ENCODE measurements at places on chromosomes 2 and 18. TPM values are rescaled to one million over a fixed set of nuclear protein-coding genes. Genes with fewer than 3 reads are reported as not detected.

The EHD3 gene
- total RNA-seq = 27.0 TPM

The GALR1 gene
- total RNA-seq = 3.2 TPM

The MAP3K19 gene
- total RNA-seq = 6.9 TPM

The APLF gene
- 9.5 TPM for total RNA-seq

The NEUROD1 gene
- 0.39 TPM for total RNA-seq

The REG3A gene
- not detected for total RNA-seq

The TCF23 gene
- total RNA-seq = not detected

The SERPINB11 gene
- total RNA-seq = not detected

The FSIP2 gene
- total RNA-seq = 4.3 TPM

The STON1 gene
- 16.5 TPM for total RNA-seq

The FBXO15 gene
- total RNA-seq = 6.5 TPM

The CABYR gene
- total RNA-seq = 9.1 TPM

The IL1RL2 gene
- total RNA-seq = 2.0 TPM

The KCNG3 gene
- total RNA-seq = 5.2 TPM

The TGIF1 gene
- total RNA-seq = 34.7 TPM

The FAM237A gene
- total RNA-seq = not detected

The CNPPD1 gene
- 37.8 TPM for total RNA-seq

The DLGAP1 gene
- total RNA-seq = 16.5 TPM

The ST8SIA5 gene
- 3.3 TPM for total RNA-seq

The GPR35 gene
- 2.6 TPM for total RNA-seq

The ELOA2 gene
- not detected for total RNA-seq

The HTR2B gene
- 1.1 TPM for total RNA-seq

The PROKR1 gene
- total RNA-seq = 5.8 TPM

The LYPD6 gene
- 31.0 TPM for total RNA-seq

The DYNC2LI1 gene
- total RNA-seq = 56.2 TPM

The CNDP1 gene
- 2.4 TPM for total RNA-seq

The ABCA12 gene
- total RNA-seq = 0.10 TPM

The EFR3B gene
- total RNA-seq = 14.4 TPM

The COL3A1 gene
- 2,960 TPM for total RNA-seq

The SIGLEC15 gene
- 0.11 TPM for total RNA-seq

The SCN3A gene
- total RNA-seq = 91.1 TPM

The IL36RN gene
- 0.11 TPM for total RNA-seq

The MYO3B gene
- total RNA-seq = 0.61 TPM

The RGPD3 gene
- 0.50 TPM for total RNA-seq

The WDR7 gene
- 38.6 TPM for total RNA-seq

The ADAM23 gene
- 52.1 TPM for total RNA-seq

The NEU2 gene
- total RNA-seq = not detected

The UGT1A10 gene
- total RNA-seq = not detected

The MYOM1 gene
- 9.6 TPM for total RNA-seq

The IL1B gene
- total RNA-seq = 1.7 TPM

The PLB1 gene
- 10.7 TPM for total RNA-seq

Measured in spinal cord (tissue), 10 donors.